A549 (cell line): ENCODE measurements at places on chromosomes 5 and 9.

DNA sequence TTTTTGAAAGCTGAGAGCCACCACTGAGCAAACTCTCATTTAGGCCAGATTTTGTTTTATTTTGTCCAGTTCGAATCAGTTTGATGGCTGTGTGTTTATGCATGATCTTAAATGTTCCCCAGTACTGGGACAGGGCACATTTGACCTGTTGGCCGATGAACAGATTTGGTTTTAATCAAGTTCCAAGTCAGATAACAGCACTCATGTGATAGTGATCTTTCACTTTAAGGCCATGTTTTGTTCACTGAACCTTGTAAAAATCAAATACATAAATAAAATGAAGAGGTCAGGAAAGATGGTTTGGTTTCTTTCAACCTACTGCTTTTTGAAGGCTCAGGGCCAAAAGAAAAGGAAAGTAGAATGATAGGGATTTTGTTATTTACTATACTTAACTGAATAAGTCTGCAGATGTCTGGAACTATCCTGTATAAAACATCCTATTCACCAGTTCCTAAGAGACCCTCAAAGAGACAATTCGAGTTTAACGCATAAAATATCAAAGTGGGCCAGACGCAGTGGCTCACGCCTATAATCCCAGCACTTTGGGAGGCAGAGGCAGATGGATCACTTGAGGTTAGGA is 77.2 kb downstream of the PGM5 start:
- DNase-seq: no peak

DNA sequence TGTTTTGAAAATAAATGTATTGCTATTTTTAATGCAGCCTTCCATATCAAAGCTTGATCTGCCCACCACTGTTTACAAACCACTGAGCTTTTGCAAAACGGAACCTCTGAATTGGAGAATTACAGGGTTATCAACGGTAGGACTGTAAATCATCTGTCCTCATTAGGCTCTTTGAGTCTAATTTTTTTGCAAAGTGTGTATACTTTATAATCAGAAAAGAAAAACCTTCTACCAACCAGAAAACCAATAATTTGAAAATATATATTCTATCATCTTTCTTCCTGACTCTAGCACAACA is 6.8 kb upstream of the SLC2A8 start:
- DNase-seq: no peak

- no peak for DNase-seq
These were observed 159.4 kb downstream of the MYO10 start for GRCh38 chr5:16776611-16777251.

DNA sequence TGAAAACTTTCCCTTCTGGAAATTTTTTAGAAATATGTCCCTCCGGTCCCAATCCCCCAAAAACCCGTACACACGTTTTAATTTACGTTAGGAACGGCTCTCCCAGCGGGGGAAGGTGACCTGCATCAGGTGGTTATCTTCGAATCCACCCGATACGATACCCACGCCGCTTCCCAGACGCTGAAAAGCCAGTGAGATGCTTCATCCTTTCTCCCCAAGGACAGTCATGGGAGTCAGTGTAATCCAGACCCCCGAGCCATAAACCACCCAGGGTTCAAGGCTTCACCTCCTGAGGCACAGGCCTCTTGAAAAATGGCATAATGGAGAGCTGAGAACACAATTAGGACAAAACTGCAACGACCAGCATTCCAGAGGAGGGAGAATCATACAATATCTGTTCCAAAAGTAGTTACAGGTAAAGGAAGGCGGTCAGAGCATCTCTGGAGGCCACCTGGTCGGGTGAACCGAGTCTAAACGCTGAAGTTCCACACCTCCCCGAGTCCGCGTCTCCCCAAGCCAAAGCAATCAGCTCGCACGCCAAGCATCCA is 857 bp downstream of the FAM169A start:
- no peak for DNase-seq

GRCh38 chr5:88688984-88689667 is 193.9 kb downstream of the MEF2C start:
- DNase-seq: no peak
